GF-D8 (cell line): ENCODE measurements at places on chromosomes 7 and 10.
A peak's percentile ranks its signal among the peaks of the same experiment; 100 is the strongest.

DNA sequence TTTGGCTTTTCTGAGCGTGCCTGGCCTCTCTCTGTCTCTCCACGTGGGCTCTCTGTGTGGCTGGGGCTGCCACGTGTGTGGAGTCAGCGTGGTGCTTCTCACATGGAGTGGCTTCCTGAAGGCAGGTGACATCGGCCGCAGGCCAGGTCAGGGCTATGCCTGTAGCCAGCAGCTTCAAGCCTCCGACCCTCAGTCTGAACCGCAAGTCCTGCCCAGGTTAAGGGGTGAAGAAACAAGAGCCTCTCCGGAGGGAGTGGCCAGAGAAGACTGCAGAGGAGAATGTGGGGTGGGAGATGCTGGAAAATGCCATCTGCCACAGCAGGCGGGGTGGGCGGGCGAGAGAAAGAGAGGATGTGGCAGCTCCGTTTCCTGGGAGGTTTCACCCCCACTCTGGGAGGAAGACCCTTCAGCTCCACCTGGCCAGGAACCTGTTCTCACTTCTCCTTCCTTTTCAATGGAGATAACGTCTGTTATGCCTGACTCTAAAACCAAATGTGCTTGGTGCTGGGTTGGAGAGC, 14.3 kb upstream of the VIPR2 start:
- no peak for DNase-seq

- DNase-seq: no peak
Observed at GRCh38 chr10:112082120-112082519, 101.4 kb downstream of the GPAM start.

DNA sequence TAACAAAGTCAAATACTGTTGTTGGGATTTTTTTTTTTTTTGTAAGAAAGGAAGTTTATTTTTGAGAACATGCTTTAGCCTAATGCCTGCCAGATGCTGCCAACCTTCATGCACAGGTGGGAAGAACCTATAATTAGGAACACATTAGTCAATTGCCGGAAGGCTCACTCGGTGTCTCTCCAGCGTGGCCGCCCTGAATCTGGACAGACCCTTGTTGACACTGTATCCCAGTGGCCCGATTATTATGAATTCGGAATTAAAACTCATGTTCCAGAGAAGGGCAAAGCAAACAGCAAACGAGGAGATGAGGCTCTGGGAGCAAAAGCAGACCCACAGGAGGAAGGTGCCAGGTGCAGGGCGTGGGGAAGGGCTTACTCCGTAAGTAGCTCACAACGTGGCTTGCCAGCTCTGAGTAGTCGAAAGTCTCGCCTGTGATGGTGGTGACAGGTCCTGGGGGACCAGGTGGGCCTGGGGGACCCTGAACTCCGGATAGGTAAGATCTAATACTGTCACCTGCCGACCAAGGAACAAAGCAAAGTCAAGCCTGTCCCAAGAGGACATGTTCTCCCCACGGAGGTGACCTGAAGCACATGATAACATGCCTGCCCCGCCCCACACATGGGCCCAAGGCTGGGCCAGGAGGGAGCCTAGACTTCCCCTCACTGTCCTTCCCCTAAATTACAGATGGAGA, 48.3 kb downstream of the COL17A1 start:
- DNase-seq: no peak

DNA sequence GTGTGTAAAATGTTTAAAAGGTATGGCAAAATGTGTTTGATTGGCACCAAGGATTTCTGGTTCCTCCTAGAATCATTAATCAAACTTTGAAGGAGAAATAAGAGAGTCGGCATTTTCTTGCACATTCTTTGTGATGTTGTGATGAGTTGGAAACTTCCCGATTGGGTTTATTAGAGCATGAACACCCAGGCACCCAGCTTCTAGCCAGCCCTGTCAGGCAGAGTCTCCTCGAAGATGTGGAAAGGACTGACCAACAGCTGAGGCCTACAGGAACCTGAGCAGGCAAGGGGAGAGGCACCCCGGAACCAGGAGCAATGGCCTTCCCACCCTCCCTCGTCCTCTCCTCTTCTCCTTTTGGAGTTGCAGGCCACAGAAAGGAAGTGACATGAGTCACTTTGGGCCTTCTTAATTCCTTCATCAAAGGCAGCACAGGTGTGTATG, 68.7 kb downstream of the EGFR start:
- DNase-seq: no peak

DNA sequence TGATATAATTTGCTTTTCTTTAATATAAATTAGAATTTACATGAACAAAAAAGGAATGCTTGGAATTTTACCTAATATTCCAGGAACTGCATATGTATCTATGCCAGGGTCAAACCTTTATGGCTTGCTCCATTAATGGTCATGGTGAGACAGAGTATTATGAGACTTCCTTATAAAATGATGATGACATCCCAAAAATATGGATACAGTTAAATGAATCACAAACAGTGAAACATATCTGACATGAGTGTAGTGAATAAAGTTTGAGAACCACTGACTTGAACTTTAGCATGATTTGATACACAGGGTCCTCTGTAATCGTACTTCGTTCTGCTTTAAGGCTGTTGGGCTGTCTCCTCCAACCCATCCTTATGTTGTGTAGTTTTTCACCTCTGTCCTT, 51.8 kb downstream of the MARCHF5 start:
- no peak for DNase-seq

DNA sequence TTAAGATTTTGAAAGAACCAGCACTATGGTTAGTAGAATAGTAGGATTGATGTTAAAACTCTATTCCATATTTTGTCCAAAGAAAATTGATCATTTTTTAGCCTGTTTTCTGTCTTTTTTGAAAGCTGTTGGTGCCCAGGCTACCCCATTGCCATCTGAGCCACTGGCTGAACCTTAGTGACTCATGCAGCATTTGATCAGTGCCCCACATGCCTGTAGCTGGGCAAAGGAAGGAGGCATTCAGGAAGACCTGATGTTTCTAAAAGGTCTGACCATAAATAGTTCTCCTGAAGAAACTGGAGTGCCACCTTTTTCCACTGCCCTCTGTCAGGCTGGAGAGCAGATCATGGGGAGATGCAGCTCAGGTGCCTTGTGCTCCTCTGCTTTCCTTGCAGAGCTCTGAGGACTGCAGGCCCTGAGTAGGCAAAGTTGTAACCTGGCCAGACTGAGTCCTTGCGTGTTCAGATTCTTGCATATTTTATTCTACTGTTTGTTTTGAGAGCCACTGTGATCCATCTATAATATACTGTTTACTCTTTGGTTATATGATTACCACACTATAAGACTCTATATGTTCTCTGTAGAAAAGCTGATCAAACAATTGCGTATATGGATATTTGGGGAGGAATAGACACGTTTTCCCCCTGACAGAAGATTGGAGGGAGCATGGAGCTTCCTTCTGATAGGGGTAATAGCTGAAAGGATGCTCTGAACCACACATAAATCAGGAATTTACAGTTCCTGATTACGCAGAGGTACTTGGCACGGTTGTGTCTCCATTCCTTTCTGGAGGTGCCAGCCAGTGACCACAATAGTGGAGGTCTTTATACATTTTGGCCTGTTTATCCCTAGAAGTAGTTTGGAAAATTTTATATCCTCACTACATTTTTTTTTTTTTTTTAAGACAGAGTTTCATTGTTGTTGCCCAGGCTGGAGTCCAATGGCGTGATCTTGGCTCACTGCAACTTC, 48.9 kb upstream of the GJD4 start:
- DNase-seq: no peak

GRCh38 chr10:17206210-17206709, 4.8 kb upstream of the TRDMT1 start:
- DNase-seq: peak; percentile 24

GRCh38 chr10:132143162-132143561, 43.6 kb upstream of the DPYSL4 start:
- DNase-seq: no peak

- DNase-seq: no peak
Observed at GRCh38 chr10:126376956-126377355, 11.3 kb downstream of the ADAM12 start.

GRCh38 chr7:7738622-7739021, 20.2 kb upstream of the RPA3 start:
- DNase-seq: no peak

DNA sequence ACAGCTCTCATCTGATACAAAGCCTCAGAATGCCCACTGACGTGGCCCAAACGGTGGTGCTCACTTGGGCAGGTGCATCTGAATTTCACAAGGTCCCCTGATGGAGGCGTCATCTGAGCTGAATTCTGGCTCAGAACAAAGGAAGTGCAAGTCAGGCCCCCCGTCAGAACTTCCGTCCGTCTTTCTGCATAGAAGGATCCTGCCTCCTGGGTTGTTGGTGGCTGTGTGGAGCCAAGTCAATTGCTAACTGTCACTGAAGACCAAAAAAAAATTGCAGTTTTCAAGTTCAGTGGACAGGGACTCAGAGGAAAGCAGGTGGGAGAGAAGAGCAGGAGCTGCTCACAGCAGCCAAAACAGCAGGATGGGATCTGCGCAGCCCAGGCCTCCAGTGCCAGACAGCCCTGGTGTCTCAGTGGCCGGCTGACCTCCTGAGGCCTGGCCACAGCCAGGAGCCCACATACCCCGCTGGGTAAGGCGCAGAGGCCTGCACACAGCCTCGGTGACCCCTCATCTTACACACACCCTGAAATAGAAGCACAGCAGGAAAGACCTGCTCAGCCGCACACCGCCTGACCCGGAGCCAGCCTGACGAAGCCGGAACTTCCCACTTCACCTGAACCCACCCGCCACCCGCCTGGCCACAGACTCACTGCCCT, 49.4 kb downstream of the PYROXD2 start:
- no peak for DNase-seq

DNA sequence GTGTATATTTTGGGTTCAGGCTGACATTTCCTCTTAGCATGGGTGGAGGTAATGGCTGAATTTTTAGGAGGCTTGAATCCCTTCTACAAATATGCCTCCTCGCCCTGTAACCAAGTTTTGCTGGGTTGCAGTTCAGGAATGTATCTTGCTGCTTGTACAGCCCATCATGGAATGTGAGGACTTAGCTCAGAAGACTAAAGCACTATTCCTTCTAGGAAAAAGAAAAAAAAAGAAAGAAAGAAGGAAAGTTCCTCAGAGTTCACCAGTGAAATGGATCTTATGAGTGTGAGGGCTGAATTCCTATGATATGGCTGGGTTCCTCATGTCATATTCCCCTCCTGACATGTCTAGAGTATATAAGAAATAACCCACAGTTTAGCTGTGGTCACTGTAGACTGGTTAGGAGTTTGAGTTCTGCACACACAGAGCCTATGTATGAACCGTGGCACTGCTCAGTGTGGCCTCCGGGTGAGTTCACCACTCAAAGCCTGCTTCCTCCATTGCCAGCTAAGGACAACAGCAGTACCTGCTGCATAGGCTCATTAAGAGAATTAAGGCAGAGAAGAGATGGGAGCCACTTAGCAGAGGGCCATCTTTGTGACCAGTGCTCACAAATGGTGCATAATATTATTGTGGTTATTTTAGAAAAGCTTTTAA, 114.0 kb downstream of the TACC2 start:
- DNase-seq: no peak

DNA sequence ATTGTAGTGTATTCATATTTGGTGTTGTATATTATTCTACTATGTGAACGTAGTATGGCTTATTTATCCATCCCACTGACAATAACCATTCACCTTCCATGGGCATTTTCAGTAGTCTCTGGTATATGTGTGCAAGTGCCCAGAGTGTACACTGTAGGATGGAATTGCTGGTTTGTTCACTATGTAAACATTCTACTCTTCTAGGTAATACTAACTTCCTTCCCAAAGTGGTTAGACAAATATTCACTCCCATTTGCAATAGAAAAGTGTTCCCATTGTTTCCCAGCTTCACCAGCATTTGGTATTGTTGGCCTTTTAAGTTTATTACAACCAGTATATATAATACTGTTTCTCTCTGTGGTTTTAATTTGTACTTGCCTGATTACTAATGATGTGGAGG, 153.7 kb downstream of the C7orf25 start:
- no peak for DNase-seq

DNA sequence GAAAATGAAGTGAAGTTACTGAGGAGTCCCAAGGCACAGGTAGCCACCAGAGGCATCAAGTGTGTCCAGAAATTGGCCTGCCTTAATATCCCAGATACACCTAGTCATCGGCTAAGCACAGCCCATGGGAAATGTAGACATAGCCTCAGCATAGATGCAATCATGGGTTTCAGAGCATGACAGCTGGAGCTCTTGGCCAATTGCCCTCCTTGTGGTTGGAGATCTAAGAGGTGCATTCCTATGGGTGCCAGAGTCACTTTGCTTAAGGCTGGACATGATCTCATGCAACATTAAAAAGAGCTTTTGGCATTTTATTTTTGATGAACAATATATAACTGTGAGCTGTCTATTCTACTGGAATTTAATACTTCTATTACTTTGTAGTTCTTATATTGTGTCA, 758.0 kb upstream of the LRRTM3 start:
- no peak for DNase-seq

GRCh38 chr10:102642736-102643335, 1.4 kb upstream of the TRIM8 start:
- DNase-seq: peak; percentile 19

DNA sequence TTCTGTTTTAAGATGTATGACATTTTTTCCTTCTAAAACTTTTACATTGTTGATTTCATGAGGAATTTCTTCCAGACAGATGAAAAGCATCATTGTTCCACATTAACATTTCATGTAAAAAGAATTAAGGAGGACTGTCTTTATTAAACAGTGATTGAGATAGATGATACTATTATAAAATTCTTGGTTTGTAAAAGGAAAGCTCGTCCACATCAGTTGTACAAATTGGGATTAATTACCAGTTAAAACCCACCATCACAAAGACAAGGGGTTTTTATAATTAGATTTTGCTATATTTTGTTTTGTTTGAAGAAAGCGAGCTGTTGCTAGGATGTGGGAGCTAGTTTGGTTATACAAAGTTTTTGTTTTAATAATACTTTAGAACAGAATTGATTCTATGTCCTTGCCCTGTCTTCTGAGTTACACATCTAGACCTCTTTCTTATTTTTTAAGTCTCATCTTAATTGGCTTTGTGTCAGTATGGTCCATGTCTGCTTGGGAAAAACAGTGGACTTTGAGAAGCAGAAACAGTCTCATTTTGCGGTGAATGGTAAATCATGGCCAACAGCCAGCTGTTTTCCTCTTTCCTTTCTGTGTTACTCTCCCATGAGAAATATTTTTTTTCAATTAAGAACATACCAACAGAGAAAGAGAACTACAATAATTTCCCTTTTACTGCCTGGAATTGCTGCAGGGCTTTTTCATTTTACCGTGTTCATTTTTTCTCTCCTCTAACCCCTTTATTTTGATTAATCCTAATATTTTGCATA, 3.2 kb downstream of the TES start:
- DNase-seq: no peak

DNA sequence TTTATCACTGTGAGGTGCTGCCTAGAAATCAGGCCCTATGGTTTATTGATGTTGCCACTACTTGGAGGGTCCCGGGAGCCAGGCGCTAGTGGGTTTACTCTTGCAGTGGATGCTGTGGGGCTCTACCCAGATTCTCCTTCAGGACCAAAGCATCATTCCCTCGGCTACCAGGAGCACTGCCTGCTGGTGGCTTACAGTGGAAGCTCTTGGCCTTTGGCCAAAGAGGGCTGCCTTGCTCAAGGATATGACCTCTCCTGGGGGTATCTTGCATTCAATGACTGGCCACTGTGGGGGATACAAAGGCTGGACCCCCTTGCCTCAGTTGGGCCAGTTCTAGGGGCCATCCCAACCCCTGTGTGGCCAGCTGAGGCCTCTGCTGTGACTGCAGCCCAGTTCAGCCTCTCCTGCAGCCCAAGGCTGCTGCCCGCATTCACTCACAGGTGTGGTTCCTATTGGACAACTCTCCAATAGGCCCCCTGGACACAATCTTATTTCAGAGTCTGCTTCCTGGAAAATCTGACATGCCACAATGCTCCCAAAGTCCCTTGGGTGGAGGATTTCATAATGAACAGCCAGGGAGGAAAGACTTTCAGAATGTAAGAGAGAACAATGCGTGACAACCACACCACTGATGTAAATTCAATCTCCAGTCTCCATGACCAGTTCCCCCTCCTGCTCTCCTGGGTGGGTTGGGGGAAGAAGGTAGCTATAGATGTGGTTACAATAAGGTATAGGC, 196.3 kb downstream of the SNX10 start:
- no peak for DNase-seq
